ENCODE measurements at places on chromosomes 3 and 15.
A peak's percentile ranks its signal among the peaks of the same experiment; 100 is the strongest.

GRCh38 chr3:39056151-39056550 is 4.3 kb downstream of the WDR48 start:
- no peak for DNase-seq

DNA sequence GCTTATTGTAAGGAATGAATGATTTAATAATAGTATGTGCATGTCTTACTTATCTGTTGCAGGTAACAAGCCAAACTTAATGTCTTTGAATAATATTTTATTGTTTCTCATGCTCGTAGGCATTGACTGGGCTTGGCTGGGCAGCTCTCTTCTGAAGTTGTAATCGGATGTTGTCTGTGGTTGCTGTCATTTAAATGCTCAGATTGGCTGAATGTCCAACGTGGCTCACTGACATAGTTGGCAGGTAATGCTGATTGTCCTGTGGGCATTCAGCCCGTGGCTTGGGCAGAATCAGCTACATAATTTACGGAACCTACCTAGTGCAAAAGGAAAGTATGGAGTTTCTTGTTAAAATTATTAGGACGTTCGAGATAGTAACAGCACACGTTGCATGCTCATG is 297.4 kb upstream of the GBE1 start:
- DNase-seq: no peak

- no peak for DNase-seq
These were observed 32.0 kb downstream of the DNAH12 start for GRCh38 chr3:57512166-57512565.

DNA sequence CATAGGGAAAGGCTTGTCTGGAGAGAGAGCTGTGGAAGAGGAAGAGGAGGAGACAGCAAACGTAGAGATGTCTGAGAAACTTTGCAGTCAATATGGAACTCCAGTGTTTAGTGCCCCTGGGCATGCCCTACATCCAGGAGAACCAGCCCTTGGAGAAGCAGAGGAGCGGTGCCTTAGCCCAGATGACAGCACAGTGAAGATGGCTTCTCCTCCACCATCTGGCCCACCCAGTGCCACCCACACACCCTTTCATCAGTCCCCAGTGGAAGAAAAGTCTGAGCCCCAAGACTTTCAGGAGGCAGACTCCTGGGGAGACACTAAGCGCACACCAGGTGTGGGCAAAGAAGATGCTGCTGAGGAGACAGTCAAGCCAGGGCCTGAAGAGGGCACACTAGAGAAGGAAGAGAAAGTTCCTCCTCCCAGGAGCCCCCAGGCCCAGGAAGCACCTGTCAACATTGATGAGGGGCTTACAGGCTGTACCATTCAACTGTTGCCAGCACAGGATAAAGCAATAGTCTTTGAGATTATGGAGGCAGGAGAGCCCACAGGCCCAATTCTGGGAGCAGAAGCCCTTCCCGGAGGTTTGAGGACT is 6.9 kb downstream of the MAP1A start:
- no peak for DNase-seq

DNA sequence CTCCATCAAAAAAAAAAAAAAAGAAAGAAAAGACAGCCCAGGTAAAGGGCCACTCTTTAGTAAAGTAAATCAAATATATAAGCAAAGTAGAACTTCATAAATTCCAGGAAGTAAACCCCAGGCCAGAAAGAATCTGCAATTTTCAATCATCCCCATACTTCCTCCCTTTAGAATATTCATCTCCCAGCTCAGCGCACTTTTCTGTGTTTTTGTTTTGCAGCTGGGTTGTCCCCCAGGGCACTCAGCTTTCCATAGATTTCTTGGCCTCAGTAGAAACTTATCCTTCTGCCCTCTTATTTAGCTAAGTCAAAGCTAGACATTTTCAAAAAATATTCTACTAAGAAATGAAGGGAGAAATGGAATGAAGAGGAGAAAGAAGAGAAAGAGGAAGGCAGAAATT is 24.0 kb upstream of the SPRED1 start:
- no peak for DNase-seq

- no peak for DNase-seq
These were observed 28.8 kb downstream of the SIAH2 start for GRCh38 chr3:150733936-150734794.

DNA sequence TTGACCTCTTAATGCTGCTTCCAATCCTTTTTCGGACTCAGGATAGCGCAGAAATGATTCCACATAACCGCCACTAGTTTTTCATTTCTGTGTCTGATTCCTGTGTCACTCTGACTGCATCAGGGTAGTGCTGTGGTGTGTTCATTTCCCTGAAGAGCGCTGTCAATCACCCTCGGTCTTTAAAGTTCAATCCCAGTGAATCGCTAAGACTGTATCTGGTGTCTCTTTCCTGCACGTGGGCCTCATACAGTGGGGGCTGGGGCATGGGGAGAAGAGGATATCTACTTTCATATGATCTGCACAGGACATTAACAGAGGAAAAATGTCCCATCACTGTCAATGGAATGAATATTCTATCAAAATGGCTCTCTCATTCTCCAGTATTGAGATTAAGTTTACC is 32.9 kb upstream of the BNIP2 start:
- no peak for DNase-seq

GRCh38 chr15:40079456-40079855 is 29.2 kb downstream of the BMF start:
- no peak for DNase-seq

GRCh38 chr3:195246581-195246995 is 24.4 kb downstream of the XXYLT1 start:
- DNase-seq: no peak

DNA sequence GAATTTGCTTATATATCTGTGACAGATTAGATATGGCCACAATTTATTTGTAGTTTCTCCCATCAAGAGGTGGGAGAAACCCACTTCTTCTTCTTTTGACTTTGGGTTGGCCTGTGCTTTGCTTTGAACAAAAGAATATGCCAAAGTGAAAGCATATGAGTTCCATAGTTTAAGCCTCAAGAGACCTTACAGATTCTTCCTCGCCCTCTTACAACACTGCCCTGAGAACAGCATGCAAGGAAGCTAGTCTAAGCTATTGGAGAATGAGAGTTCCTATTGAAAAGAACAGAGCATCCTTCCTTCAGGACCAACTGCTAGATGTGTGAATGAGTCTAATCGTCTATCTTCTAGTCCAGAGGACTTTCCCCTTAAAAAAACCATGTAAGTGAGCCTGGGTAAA is 394.8 kb downstream of the TUSC7 start:
- DNase-seq: no peak

- DNase-seq: no peak
These were observed 334.9 kb downstream of the TBC1D5 start for GRCh38 chr3:17407576-17407975.

- DNase-seq: no peak
These were observed 123.6 kb upstream of the CD96 start for GRCh38 chr3:111418391-111418790.

DNA sequence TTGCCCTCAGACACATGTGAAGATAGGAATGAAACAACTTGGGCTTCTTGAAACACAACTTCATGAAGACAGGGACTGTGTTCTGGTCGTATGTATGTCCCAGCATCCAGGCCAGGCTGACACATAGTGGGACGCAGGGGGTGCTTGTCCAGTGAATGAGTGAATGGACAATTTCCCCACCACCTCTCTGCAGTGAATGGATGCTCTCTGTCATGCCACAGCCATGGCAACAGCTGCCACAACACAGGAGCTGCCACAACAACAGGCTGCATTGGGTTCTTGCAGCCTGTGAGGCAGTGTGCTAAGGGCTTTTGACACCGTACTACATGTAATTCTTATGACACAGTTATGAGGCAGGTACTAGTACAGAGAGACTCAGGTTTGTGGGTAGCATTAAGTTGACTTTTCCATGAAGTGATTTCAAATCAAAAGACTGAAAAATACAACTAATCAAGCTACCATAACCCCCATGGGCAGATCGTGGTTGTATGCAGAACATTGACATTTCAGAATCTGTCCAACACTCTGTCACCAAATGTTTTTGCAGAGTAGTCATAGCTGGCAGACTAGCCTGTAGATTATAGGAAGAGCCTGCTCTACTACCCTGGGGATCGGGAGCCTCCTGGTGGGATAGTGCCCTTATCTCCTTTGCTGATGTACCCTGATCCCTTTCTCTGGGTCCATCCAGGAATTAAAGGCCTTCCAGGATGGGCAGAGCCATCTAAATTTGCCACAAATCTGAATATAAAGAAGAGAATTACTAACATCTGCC is 40.8 kb downstream of the CLSTN2 start:
- DNase-seq: no peak

DNA sequence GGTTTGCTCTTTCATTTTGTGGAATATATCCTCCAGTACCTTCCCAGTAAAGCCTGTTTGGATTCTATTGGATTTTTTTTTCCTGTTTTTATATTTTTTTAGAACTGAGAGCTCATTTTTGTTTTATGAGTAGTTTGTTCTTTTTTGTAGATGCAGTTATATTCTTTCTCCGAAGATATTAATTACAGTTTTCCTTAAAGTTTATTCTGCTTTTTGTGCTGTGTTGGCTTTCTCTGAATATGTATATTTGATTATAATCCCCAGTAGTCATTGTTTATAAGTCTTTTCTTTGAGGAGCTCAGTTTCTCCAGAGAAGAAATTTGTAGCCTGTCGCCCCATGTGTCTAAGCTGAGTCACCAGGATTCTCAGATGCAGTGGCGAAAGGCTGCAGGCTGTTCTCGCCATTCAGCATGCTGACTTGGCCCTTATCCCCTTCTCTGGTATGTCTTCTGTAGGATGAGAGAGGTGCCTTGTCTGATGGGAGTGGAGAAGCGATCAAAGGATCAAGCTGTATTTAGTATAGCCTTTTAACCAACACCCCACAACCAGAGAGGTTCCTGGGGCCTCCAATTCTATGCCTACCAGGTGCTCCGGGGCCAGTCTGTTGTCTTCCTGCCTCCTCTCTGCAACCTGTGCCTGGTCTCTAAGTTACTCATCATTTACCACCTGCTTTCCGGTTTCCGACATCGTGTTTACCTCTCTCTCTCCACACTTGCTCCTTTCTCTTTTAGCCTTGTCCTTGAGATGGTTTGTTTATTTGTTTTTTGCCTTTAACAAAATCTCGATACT is 31.7 kb upstream of the MFSD1 start:
- no peak for DNase-seq

DNA sequence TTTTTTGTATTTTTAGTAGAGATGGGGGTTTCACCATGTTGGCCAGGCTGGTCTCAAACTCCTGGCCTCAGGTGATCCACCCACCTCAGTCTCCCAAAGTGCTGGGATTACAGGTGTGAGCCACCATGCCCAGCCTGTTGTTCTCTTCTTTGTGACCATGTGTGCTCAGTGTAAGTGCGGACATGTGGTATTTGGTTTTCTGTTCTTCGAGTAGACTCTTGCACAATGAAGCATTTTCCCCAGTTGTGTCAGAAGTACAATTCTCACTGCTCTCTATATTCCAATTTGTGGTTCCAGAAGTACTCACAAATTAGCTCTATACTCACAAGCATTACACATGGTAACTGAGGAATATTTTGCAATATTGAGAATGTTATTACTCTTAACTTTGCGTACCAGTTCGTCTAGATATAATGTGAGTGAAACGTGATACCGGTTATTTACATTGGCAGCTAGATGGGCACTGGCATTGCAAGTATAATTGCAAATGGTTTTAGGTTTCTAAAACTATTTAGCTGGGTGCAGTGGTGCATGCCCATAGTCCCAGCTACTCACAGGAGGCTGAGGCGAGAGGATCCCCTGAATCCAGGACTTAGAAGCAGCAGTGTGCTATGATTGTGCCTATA is 34.2 kb upstream of the MTMR14 start:
- DNase-seq: no peak

- DNase-seq: peak; percentile 30
These were observed 514 bp downstream of the IGF2BP2 start for GRCh38 chr3:185824051-185825005.

DNA sequence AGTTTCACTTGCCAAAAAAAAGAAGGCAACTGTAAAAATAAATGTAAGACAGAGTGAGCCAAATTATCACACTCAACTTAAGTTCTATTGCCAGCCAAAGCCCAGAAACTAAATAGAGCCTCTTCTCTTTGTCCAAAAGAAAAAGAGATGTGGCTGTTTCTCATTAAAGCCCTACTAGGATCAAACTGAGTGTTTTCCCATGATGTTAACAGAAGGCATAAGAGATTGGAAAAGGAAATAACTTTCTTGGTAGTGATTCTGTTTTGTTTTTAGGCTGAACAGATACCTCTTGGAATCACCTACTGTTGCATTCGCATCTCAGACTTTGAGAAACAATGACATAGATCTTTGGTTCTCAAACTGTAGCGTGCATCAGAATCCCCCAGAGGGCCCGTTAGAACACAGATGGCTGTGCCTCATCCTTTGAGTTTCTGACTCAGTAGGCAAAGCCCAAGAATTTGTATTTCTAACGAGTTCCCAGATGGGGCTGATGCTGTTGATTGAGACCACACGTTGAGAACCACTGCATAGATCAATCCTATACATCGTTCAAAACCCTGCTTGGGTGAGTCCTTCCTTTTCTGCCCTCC is 42.5 kb upstream of the SRGAP3 start:
- no peak for DNase-seq

- no peak for DNase-seq
These were observed 46.6 kb upstream of the ARPP21 start for GRCh38 chr3:35592589-35593295.

DNA sequence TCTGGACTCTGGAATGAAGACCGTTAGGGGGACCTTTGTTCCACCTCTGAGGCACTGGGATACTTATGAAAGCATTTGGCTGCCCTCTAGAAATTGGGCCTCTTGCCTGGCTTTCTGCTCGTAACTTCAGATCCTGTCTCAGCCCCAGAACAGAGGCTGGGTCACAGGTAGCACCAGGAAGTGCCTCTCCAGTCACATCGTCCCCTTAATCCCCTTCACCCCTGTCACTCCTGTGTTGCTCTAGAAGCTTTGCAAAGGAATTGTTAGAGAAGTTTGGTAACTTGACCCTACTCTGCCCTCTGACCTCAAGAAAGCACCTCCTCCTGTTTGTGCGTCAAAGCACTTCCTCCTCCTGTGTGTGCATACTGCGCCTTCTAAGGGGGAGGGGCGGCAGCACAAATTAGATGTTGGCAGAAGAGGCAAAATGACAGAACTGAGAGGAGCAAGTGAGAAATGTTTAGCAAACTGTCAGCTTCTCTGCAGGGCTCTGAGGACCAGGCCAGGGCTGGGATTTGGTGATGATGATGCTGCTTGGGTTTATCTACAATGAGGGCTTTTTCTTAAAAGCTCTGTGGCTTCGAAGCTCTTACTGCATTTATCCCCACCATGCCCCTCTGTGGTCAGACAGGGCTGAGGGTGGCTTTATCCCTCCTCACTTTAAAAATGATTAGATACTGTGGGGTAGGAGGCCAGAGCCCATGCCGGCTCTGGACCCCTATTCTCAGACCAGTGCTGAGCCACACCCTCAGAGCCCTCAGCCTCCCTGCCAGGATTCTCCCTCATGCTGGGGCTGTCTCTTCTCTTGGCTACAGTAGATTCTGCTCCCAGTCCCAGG is 76.2 kb downstream of the LARS2 start:
- DNase-seq: no peak

DNA sequence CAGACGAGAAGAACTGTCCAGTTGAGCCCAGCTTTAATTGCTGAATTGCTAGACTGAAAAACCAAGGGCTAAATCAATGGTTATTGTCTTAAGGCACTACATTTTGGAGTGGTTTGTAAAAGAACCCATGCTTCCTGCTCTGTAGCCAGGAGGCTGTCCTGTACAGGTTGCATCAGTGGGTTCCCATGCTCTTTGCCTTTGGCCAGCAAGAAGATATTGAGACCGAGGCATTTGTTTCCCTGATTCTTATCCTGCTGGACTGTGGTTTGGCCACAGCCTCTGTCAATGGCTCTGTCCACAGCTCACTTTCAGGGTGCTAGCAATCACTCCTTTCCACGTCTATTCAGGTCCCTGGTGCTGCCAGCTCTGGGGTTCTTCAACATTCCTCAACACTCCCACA is 89.6 kb downstream of the FAM43A start:
- DNase-seq: no peak

- DNase-seq: no peak
These were observed 45.1 kb upstream of the AMOTL2 start for GRCh38 chr3:134419214-134419959.

Measured in GM12891 (cell line).